ENCODE measurements at places on chromosomes 11 and 22. TPM values are rescaled to one million over a fixed set of nuclear protein-coding genes. Genes with fewer than 3 reads are reported as not detected.

Gene TMA7B
- total RNA-seq = 0.39 TPM

DNA sequence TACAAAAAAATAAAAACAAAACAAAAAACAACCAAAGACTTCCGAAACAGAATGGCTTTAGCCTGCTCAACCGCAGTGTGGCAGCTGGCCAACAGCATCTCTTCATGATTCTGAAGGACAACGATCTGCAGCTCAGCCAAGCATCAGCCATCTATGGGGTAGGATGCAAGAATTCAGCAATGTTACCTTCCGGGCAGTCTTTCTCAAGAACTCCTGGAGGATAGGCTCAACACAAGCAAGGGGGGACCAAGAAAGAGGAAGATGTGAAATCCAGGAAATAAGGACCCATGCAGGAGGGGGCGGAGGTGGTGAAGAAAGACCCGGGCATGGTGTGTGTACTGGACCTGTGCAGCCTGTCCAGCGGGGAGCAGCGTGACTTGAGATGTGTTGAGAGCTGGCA, 3.5 kb upstream of the TSPO start:
- H3K36me3 ChIP-seq = no peaks in the 10 kb centered on the region
- H3K4me3 ChIP-seq = no peak overlapping the region
- no peaks in the 10 kb centered on the region for H3K27me3 ChIP-seq
- H3K27ac ChIP-seq = no peak overlapping the region
- H3K4me1 ChIP-seq = no peaks in the 10 kb centered on the region
- DNase-seq = peak; percentile 68

DNA sequence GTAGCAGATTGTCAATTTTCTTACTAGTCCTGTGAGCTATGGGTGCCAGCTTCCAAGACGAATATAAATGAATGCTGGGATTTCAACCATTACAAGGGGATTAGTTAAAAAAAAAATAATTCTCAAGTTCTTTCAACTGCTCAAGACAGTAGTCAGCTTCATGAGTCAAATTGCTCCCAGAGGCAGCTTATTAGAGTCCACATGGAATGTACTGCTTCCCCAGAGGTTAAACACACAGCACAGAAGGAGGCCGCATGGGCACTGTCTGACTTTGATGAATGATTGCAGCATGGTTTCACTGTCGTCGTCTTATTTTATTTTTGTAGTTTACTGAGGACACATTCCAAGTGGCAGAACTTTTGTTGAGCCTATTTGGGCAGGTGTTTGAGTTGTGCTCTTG, 563.2 kb downstream of the TMEM135 start:
- H3K27me3 ChIP-seq = no peaks in the 10 kb centered on the region
- H3K36me3 ChIP-seq = no peaks in the 10 kb centered on the region
- no peak overlapping the region for H3K27ac ChIP-seq
- DNase-seq = no peak

GRCh38 chr11:88418508-88418907, 81.0 kb upstream of the CTSC start:
- no peaks in the 10 kb centered on the region for H3K36me3 ChIP-seq
- no peak for DNase-seq
- no peaks in the 10 kb centered on the region for H3K4me1 ChIP-seq
- H3K27me3 ChIP-seq = no peaks in the 10 kb centered on the region

DNA sequence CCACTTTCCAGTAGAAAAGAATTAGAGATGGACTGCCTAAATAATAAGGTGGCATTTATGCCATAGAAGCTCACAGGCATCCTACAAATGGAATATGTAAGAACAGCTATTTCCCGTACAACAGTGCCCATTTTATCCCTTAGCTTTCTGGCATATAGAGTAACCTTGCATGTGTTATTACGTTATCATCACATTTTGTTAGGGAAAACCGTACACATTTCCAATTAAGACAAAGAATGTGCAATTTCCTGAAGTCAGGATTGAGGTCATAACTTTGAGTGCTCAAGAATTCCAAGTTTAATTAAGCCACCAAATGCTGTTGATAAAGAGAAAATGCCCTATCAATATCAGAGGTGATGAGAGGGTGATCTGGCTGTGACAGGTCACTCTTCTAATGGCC, 58.9 kb downstream of the LDLRAD3 start:
- DNase-seq = no peak
- no peak overlapping the region for H3K4me3 ChIP-seq
- no peaks in the 10 kb centered on the region for H3K27me3 ChIP-seq
- no peaks in the 10 kb centered on the region for H3K36me3 ChIP-seq
- H3K27ac ChIP-seq = no peak overlapping the region

- no peak overlapping the region for H3K4me3 ChIP-seq
- H3K36me3 ChIP-seq = no peaks in the 10 kb centered on the region
- DNase-seq = no peak
- H3K27ac ChIP-seq = no peak overlapping the region
These were observed 36.2 kb downstream of the PISD start for GRCh38 chr22:31625661-31626426.

- H3K4me3 ChIP-seq = no peak overlapping the region
- no peaks in the 10 kb centered on the region for H3K36me3 ChIP-seq
- no peak for DNase-seq
- no peaks in the 10 kb centered on the region for H3K27me3 ChIP-seq
These were observed 24.5 kb downstream of the MICAL3 start for GRCh38 chr22:17999851-18000250.

Measured in aorta (tissue), 5 donors.